Stimulated activated CD8-positive, alpha-beta memory T cell treated with anti-CD3 and anti-CD28 coated beads, Interleukin-7, amount 100 ng/mL, for 1 hour (primary cell): ENCODE measurements at places on chromosomes 6 and 20.

GRCh38 chr6:88867841-88868731 lies 95.3 kb downstream of the RNGTT start:
- DNase-seq: no peak

GRCh38 chr6:106757722-106758467 lies 128.5 kb downstream of the QRSL1 start:
- no peak for DNase-seq

- DNase-seq: no peak
These were observed 19.4 kb upstream of the KCNB1 start for GRCh38 chr20:49501917-49502316.

DNA sequence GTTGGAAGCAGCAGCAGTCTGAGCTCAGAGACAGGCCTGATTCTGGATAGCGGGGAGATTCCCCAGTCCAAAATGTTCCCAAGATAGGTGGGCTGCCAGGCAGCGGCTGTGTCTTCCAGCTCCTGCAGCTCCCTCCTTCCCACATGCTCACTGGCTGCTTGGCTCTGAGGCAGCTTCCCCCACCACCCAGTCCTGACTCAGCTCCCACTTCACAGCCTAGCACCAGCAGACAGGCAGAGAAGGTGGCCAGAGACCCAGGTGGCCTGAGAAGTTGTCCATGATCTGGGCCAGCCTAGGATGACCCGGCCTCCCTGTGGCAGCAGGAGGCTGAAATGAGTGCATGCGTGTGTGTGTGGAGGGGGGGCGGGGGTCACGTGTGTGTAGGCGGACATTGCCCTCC lies 94.9 kb downstream of the MDGA1 start:
- DNase-seq: no peak

DNA sequence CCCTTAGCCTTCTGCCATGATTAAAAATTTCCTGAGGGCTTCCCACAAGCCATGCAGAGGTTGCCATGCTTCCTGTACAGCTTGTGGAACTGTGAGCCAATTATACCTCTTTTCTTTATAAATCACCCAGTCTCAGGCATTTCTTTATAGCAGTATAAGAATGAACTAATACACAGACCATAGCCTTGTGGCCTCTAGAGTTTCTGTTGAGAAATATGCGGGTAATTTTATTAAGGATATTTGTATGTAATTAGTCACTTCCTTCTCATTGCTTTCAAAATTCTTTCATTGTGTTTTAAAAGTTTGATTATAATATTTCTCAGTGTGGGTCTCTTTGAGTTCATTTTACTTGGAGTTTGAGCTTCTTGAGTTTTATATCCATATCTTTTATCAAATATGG lies 484.9 kb downstream of the COL12A1 start:
- DNase-seq: no peak

DNA sequence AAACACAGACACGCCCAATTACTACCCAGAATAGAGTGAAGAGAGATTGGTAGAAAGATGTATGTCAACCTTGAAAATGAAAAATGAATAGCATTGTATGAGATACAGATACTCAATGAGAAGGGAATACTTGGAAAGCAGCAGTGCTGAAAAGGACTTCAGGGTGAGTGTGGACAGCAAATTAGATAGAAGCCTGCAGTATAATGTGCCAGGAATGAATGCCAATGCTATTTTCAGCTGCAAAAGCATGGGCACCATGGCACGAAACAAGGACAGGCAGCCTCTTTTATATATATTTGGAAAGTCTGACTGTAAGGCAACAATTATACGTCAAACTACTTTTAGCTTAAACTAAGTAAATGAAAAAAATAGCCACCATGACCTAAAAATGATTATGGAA lies 118.2 kb downstream of the PTCHD4 start:
- no peak for DNase-seq

DNA sequence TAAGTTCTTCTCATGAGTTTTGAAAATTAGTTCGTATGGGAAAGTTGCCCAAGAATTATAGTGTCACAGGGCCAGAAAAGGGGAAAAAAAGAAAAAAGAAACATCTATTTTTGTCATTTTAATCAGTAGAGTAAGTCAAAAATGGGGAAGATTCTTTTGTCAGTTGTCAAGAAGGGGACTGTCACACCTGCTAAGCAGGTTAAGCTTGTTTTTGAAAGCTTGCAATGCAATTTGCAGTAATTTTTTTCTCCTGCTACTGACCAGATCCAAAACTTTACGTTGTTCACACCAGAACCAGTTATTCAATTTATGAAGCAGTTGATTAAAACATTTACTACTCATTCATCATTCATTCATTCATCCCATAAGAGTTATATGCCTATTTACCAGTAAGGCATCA lies 171.4 kb downstream of the SOX4 start:
- no peak for DNase-seq

- no peak for DNase-seq
These were observed 131.1 kb upstream of the COL21A1 start for GRCh38 chr6:56378507-56378906.

- DNase-seq: no peak
These were observed 23.9 kb downstream of the CLDN20 start for GRCh38 chr6:155287762-155288161.

DNA sequence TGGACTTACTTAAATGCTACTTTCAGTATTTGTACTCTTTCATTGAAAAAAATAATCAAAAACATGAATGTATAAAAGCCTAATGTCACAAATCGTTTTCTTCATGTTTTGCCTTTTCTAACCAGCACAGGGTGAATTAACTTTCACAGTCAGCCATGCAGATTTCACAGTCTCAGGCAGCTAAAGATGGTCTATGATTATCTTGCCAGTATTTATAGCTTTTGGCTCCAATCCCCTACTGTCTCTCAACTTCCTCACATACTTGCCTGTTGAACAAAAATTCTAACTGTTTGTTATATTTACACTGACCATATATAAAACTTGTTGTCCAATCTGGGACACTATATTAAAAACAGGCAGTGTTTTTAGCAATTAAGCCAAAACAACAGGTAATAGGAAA lies 358.2 kb downstream of the ARHGAP18 start:
- no peak for DNase-seq

GRCh38 chr6:169316651-169317050 lies 63.0 kb upstream of the THBS2 start:
- no peak for DNase-seq

DNA sequence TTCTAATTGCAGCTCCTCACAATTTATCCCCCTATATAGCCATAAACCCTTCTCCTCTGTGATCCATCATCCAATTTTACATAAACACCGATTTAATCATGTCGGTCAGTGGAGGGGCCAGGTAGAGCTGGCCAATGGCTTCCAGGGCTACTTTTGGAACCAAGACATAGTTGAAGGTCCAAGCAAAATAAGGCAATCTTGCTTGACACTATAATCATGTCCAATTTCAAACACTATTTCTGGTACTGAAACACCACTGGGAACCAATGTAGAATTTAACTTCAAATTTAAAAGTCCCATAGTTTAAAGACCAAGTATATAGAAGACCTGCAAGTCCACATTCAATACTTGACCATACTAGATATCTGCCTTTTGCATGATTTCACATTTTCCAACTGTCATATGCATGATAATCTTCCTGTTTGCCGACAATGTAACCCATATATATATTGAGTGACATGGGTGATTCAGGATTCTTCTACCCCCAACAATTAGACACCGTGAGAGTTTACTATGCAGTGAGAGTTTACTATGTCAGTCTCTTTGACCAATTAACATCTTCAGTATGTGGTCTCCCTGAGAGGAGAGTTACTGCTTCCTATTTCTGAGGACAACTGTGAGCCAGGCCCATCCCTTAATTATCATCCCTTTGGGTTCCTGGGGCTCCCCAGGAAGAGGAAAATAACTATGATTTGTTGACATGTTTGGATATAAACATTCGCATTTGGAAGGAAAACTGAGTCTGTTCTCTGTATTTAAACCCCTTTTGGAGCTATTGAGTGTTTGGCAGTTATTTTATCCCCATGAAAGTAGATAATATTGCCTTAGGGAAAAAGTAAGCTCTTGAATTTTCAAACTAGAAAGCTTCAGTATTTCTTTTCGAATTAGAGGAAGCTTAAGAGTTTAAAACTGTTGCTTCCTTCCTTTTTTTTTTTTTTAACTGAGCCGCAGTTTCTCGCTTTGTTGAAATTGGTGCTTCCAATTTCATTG lies 31.8 kb downstream of the SAMD3 start:
- no peak for DNase-seq

DNA sequence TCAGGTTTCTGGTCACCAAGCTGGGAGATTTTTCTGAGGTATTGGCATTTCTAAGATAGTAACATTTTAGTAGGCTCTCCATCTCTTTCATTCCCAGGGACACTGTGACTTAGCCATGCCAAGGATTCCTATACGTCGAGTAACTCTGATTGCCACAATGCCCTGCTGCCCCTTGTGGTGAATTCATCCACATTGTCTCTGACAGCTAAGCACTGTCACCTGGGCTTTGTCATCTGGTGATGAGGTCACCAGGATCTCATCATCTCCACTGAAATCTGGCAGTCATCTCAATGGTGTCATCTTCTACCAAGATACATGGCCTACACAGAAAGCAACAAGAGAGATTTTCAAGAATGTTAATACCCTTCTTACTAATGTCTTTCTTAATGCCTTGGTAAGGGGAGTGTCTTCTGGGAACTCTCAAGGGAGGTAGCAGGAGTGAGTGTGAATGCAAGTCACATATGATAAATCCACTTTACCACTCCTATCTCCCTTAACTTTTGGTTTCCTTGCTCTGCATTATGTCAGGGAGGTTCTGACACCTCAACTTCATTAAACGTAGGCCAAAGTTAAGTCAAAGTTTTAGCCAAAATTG lies 246.7 kb downstream of the CD109 start:
- DNase-seq: no peak

GRCh38 chr6:149153100-149153499 lies 164.4 kb upstream of the TAB2 start:
- no peak for DNase-seq

DNA sequence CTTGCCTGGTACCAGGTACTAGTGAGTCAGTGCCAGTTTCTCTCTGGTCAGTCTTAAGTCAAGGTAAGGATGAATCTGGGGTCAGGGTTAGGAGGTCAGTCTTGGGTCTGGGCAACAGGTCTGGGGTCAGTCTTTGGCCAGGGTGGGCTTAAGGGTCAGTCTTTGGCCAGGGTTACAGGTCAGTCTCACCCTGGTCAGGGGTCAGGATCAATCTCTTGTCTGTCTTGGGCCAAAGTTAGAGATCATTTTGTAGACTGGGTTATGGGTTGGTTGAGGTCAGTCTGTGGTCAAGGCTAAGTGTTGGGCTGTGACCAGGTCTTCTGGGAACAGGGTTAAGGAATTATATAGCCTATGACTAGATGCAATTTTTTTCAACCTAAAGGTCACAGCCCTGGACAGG lies 12.8 kb upstream of the CAPN11 start:
- DNase-seq: no peak

GRCh38 chr6:53313784-53314400 lies 34.9 kb downstream of the ELOVL5 start:
- DNase-seq: no peak

GRCh38 chr6:144066741-144067484 lies 28.5 kb downstream of the SF3B5 start:
- no peak for DNase-seq

- no peak for DNase-seq
These were observed 930.8 kb downstream of the TFAP2A start for GRCh38 chr6:9484091-9484490.

DNA sequence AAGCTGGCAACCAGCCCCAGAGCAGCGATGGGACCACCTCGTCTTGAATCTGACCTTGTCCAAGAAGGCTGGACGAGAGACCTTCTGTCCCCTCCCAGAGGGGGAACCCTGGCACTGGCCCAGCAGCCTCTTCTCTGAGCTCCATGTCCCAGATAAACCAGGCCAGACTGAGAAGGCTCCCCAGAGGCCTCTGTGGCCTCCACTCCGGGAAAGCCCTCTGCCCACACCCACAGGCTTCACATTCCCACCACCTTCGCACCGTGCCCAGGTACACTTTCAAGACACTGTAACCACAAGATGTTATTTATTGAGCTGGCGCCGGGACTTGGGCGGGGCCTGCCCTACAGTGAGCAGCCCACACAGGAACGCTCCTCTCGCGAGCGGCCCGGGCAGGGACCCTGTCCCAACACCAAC lies 33.2 kb downstream of the ADA start:
- DNase-seq: no peak

DNA sequence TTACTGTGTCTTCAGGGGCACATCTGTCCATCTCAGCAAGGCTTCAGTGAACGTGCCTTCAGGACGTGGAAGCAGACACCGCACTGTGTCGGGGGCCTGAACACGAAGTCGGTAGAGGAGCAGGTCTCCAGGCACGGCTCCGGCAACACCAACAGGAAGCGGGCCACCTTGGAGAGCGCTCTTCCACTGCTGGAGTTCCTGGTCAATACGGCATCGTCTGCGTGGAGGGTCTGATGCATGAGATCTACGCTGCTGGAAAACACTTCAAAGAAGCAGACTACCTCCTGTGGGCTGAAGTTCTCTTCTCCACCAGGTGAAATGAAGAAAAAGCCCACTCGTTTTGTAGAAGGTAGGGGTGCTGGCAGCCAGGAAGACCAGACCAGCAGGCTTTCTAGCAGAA lies 69.3 kb upstream of the SLCO4A1 start:
- DNase-seq: no peak

- DNase-seq: no peak
These were observed 131.8 kb downstream of the SCML4 start for GRCh38 chr6:107692351-107692750.

GRCh38 chr6:17703256-17703694 lies 3.5 kb downstream of the NUP153 start:
- no peak for DNase-seq

- no peak for DNase-seq
These were observed 204.7 kb upstream of the ARG1 start for GRCh38 chr6:131368198-131368911.

GRCh38 chr6:22801831-22802230 lies 232.5 kb downstream of the HDGFL1 start:
- DNase-seq: no peak

GRCh38 chr6:73690056-73690455 lies 5.9 kb upstream of the CD109 start:
- DNase-seq: no peak
